LNCaP clone FGC (cell line): ENCODE measurements at places on chromosomes 3 and 15.
A peak's percentile ranks its signal among the peaks of the same experiment; 100 is the strongest.

DNA sequence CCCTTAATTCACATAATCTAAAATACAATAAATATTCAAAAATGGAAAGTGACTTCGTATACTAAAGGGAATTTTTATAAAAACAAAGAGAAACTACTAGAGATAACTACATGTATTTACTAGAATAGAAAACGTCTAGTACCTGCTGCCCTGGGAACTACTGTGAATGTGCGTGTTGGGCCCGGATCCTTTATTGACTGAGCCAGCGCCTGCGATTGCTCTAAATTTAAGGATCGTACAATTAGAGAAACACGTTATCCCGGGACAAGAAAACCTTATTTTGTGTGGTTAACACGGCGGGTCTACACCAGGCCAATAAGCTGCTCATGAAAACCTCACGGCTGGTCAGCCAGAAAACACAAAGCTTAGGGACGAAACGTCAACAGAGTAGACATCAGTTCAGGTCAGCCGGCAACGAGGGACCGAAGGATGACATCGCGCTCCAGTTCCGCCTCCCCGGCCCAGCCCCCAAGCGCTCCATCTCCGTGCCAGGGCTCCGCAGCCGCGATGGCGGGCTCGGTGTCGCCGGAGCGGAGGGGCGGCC, 555 bp downstream of the TM2D3 start:
- DNase-seq: no peak

- DNase-seq: no peak
These were observed 16.8 kb downstream of the TMC3 start for GRCh38 chr15:81357180-81357686.

GRCh38 chr3:49636883-49637609, 37.1 kb upstream of the APEH start:
- no peak for DNase-seq

DNA sequence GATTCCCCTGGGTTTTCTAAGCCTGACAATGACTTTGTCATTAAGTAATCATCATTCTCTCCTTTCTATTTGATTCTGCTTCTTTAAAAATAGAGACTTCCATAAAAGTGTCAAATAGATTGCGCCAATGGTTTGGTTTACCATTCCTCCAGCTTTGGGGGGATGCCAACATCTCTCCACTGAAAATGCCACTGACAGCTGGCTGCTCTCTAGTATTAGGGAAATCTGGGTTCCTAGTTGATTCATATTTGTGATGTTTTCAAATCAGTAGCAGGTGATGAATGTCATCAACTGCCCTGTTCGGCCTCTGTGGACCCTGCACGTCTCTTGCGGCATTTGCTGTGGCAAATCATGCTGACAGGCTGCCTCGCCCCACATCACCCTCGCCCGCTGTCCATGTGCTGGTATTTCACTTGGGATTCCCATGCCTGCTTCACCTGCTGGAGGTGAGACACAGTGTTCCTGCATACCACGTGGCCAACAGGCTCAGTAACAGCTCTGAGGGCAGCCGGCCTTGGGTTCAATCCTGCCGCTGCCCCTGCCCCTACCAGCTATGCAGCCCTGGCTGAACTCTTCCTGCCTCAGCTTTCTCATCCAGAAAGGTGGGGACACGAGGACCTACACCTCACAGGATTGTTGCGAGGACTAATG, 28.1 kb downstream of the ZXDC start:
- DNase-seq: no peak

DNA sequence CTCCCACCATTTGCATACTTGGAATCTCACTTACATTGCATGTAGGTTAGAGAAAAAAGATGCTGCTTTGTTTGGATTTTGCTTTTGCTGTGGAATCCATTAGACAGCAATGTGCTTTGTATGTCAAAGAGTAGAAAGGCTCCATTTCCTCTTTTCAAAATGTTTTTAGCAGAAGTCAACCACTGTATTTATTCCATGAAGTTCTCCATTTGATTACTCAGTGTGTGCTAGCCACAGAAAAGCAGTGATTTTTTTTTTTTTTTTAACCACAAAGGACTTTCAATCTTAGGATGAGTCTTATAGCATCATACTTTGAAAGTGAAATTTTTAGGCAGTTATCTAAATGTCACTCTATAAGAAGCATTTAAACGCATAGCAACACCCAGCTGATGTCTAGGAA, 285.0 kb upstream of the ADAMTS9 start:
- DNase-seq: no peak

DNA sequence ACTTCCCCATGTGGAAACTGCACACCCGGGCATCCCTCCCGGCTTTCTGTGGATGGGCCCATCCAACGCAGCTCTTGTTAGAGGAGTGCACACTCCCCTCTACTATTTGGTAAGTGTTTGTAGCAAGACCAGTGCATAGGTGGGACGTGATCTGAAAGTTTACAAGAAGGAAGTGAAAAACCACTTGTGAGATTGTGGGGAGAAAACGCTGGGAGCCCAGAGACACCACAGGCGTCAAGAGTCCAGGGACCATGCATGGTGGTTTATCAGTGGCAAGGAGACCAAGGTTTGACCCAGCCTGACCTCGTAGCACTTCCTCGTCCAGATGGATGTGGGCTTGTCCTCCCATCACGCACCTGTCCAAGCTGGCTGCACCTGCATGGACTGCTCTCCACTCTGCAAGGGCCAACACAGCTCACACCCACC, 51.6 kb downstream of the ATP10A start:
- no peak for DNase-seq

DNA sequence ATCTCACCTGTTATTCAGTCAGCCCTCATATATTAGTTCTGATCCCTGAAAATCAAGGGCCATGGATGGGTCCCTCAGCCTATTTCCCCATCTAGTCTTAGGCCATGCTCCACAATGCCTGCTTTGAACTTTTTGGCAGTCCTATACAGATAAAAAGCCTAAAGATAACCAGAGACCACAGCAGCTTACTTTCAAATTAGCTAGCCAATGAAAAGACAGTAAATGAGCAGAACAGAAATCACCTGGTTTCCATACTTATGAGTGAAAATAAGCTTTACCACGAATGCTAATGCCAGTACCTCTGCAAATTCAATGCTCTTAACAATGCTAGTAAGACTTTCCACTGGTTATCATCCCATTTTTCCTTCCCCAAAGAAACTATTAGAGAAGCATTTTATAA, 141.6 kb upstream of the SPRED1 start:
- DNase-seq: no peak

- DNase-seq: no peak
These were observed 46.1 kb downstream of the FRMD4B start for GRCh38 chr3:69339760-69340159.

GRCh38 chr3:156637480-156638022, 36.8 kb upstream of the TIPARP start:
- DNase-seq: no peak

- no peak for DNase-seq
These were observed 24.6 kb upstream of the SACM1L start for GRCh38 chr3:45664578-45664977.

GRCh38 chr3:172209333-172210321, 170.2 kb downstream of the FNDC3B start:
- no peak for DNase-seq

DNA sequence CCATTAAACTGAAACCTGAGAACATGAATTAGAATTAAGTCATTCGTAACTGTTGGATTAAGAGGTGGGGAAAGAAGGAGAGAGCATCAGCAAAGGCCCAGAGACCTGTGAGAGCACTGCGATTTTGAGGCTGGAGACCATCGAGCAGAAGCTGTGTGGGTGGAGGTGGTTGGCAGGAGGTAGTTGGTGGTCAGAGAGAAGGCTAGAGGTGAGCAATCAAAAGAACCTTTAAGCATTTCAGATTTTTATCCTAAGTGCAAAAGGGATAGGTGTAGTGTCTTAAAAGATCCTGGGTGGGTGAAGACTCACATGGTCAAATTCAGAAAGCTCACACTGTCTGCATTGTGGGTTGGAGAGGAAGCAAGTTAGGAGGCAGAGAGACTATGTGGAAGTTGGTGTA, 65.1 kb upstream of the TEX264 start:
- DNase-seq: no peak

- peak; percentile 85 for DNase-seq
These were observed 17.3 kb downstream of the SUCNR1 start for GRCh38 chr3:151890721-151891141.

GRCh38 chr3:108488631-108489030, 21.8 kb downstream of the MYH15 start:
- no peak for DNase-seq

DNA sequence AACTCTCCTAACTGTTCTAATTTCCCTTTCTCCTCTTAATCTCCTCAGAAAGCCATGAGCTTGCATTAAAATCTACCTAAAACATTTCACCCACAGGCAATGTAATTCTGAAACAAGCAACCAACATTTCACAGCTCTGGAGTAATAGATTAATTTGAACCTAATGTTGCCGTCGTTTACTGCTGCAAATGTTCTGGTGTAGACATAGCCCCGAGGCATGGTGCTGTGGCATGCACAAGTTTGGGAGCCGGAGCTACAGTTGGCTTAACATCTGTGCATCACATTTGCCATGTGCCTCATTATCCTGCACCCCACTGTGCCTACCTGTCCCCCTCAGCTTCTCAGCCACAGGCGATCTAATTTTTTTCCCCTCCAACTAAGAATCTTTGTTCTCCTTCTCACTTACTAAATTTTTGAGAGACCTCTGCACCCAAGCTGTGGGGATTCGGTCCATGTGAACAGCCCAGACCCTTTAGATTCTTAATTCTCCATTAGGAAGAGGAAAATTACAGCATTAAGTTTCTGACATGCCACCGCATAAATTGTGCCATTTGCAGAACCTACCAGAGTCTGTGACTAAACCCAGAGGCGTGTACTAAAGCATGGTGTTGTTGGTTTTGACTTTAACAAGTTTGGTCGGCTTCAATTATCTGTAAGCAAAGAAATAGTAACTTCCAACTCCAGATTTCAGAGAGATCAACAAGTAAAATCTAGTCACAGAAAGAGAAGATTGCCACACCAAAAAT, 419.2 kb downstream of the MECOM start:
- DNase-seq: no peak

DNA sequence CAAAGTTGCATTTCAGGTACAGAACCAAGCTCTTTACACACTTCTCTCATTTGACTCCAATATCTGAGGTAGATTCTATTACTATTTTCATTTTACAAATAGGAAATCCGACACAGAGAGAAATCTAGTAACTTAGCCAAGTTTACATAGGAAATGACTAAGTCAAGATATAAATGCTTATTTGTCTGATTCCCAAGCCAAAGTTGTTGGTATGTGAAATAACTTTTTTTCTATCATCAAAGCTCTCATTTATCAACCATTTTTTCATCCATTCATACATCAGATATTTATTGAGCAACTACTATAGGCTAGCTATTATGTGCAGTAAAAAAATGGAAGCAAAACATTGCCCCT, 89.2 kb upstream of the MITF start:
- no peak for DNase-seq

GRCh38 chr15:84750583-84751092, 2.2 kb downstream of the ZNF592 start:
- no peak for DNase-seq

GRCh38 chr15:32784581-32784980, 66.8 kb downstream of the GREM1 start:
- no peak for DNase-seq

- DNase-seq: no peak
These were observed 39.5 kb upstream of the RAB6B start for GRCh38 chr3:133934996-133935842.

DNA sequence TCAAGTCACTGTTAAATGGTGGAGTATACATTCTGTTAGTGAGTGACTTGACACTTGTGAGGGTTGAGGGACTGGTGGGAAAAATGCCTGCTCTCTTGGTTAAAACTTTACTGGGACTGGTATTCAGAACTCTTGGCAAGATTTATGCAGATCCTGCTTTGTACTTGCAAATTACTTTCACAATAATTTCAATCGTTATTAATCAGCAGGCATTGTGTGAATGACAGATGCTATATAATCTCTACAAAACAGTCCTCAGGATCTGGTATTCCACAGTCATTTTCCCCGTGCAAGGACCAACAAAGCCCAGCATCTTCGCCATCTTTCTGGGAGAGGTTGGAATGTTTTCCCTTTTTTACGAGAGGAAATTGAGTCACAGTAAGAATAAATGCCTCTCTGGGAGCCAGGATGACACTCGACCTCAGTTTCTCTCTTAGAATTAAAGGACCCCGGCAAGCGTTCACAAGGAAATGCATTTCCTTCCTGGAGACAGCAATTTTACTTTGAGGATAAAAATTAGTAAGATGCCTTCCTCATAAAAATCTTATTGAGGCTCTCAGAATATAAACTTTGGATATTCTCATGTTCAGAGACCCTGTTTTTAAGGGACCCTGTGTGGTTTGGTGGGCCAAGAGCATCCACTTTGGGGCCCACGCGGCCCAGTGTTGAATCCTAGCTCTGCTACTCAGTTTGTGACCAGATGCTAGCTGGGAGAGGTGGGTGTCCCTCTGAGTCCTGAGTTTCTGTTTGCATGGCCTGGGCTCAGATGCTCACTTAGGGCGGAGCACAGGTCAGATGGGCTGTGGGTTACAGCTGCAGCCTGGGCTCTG, 45.3 kb upstream of the PLCL2 start:
- DNase-seq: no peak

DNA sequence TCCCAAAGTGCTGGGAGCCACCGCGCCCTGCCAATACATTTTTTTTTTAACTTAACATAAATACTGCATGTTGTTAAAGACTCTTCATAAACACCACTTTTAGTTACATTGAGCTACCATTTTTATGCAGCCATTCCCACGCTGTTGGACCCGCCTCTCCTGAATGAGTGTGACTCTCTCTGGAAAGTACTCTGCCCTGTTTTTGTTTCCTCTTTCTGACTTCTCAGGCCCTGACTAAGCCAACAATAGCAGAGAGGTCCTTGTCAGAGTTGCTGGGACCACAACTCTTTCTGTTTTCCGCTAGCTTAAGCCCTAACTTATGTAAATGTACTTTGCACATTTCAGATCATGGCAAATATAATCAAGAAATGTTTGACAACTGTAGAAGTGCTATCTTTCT, 35.2 kb downstream of the PARP15 start:
- DNase-seq: no peak

- no peak for DNase-seq
These were observed 134.4 kb downstream of the PLOD2 start for GRCh38 chr3:146026547-146026946.

DNA sequence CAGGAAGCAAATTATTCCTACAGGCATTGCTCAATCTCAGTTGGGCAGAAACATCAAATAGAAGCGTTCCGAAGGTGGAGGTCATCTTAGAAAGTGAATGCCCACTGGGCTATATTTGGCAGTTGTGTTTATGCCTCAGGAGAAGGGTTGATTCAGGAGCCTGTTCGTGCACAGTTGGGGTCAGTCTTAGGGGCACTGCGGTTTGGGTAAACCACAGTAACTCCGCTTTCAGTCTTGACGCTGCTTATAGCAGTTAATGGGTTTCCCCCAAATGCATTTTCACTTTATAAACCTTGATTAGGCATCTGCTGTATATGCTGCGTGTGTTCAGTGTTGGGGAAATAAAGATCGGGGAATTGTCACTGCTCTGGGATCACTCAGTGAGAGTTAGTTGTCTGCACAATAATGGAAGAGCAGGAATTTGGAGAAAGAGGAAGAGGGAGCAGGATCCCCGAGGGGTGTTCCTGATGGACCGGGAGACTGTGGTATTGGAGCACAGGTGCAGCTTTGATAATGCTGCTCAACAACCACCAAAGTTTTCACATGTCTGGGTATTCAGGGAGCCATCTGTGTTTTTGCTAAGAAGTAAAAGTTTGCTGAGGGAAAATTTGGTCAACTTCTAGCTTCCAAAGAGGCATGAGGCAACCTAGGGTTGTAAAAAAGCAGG, 124.3 kb upstream of the EIF1B start:
- DNase-seq: no peak
